ENCODE measurements at places on chromosomes 3 and 15. TPM values are rescaled to one million over a fixed set of nuclear protein-coding genes. Genes with fewer than 3 reads are reported as not detected.
A peak's percentile ranks its signal among the peaks of the same experiment; 100 is the strongest.

- H3K4me3 ChIP-seq, result no peak overlapping the region
- no peak overlapping the region for H3K27ac ChIP-seq
- no peaks in the 10 kb centered on the region for H3K4me1 ChIP-seq
Measured at GRCh38 chr3:11907667-11908660, 61.3 kb upstream of the TAMM41 start.

Gene SLC12A8
- 0.54 TPM for total RNA-seq

- peak; percentile 60 for DNase-seq
- no peak overlapping the region for H3K4me3 ChIP-seq
- H3K36me3 ChIP-seq, result no peaks in the 10 kb centered on the region
- H3K27me3 ChIP-seq, result no peaks in the 10 kb centered on the region
- H3K27ac ChIP-seq, result no peak overlapping the region
Measured at GRCh38 chr15:91271565-91272153, 171.6 kb downstream of the SV2B start.

- H3K27me3 ChIP-seq, result no peaks in the 10 kb centered on the region
- H3K4me1 ChIP-seq, result peaks cover 6% of the 10 kb centered on the region
- H3K27ac ChIP-seq, result no peak overlapping the region
- peaks cover 23% of the 10 kb centered on the region for H3K36me3 ChIP-seq
- H3K4me3 ChIP-seq, result no peak overlapping the region
- DNase-seq, result no peak
Measured at GRCh38 chr15:49315391-49315823, 107.6 kb upstream of the FGF7 start.

Measured in endothelial cell (in vitro differentiated cells).